ENCODE measurements at places on chromosomes 6 and 20.

GRCh38 chr6:100135977-100136376 is 142.0 kb upstream of the MCHR2 start:
- DNase-seq: no peak

DNA sequence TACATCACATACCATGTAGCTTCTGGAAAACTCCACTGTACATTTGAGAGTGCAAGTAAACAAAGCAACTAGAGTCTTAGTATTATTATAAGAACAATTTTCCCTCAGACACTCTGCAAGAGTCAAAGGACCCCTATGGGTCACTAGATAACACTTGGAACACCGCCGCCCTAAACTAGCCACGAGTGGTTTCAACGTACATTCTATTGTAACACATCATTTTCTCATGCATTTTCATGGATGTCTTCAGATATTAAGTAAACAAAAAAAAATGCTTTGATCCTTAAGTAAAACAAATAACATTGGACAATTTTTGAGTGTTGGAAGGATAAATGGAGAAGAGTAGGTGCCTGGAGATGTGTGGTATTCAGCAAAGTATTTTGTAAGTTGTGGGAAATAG is 3.2 kb upstream of the RNF146 start:
- DNase-seq: no peak

GRCh38 chr6:125054331-125054730 is 92.1 kb downstream of the RNF217 start:
- no peak for DNase-seq

DNA sequence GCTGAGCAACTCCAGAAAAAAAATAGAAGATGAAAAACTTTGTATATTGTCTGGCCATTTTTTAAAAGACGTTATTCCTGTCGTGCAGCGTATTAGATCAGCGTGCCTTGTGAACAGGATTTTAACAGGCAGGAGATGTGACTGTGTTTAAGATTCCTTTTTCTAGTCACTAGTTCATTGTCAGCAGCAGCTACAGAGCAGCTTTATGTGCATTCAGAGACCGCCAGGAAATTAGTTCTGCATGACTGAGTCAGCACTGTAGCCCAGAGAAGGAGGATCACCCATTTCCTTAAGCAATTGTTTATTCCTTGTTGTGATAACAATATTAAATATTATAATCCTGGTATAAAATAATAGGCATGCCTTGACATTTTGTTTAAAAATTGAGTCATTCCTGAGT is 75.4 kb upstream of the ADGRB3 start:
- DNase-seq: no peak

DNA sequence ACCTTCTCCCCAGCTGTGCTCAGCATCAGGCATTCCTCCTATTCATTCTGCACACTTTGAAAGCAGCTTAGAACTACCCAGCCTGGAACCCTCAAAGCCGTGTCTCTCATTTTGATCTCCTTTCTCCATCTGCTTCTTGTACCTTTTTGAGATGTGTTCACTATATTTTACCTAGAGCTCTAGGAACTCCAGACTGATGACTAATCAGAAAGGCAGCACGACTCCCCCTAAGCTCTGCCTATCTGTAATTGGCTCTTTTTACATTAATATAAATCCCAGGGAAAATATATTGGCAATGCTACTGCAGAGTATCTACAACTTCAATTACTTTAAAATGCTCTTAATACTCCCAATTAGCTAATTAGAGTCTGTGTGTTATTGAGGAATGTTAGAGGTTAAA is 671.5 kb downstream of the CBLN4 start:
- no peak for DNase-seq

DNA sequence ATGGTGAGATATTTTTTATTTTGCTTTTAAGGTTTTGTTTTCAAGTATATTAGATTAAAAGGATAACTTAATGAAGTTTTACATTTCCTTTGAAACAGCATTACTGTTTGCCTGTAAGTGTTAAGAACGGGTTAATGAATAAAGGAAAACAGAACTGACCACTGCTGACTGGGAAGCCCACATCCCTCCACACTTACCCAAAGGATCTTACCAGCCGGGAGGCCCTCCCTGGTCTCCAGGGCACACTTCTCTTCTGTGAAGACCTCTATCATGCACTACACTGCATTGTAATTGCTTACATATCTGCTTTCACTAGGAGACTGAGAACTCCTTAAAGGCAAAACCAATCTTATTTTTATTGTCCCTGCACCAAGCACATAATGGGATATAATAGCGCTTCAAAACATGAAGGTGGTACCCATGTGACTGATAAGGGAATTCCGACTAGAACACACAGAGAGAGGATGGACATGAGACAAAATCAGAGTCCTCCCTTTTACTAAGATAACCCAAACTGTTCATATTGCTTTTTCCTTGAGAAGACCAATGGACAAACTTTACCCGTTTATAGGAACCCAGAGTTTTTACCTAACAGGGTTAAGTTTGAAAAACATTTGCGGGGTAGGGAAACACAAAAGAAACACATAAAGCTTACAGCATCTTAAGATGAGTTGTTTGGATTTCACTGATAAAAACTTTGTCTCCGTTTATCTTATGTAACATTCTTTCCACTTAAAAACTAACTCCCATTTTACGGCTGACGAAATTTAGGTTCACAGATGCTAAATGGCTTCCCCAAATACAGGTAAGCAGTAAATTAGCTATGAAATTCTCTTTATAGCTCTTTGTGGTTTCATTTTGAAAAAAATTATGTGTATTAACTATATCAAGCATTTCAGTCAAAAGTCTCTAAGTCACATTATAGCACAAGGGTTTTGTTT is 8.7 kb downstream of the EZR start:
- no peak for DNase-seq

GRCh38 chr20:8778387-8778786 is 290.5 kb upstream of the PLCB4 start:
- DNase-seq: no peak

GRCh38 chr6:36493859-36494258 is 51.1 kb downstream of the KCTD20 start:
- no peak for DNase-seq

DNA sequence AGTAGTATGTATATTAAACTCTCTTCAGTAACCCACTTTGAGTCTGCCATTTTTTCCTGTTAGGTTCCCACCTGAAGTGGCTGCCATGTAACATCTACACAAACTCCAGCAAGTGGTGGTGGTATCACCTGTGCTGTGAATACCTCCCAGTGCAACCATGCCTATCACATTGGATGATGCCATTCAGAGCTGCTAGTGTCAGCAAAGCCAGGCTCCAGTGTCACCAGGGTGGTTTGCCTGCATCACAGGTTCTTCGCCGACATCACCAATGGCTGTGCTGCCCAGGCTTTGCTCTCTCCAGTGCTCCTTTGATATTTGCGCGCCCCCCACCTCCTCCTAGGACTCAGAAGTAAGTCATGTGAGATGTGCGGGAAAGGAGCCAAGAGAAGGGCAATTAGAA is 162.6 kb upstream of the FOXA2 start:
- no peak for DNase-seq

GRCh38 chr6:169215201-169215681 is 38.4 kb downstream of the THBS2 start:
- DNase-seq: no peak

DNA sequence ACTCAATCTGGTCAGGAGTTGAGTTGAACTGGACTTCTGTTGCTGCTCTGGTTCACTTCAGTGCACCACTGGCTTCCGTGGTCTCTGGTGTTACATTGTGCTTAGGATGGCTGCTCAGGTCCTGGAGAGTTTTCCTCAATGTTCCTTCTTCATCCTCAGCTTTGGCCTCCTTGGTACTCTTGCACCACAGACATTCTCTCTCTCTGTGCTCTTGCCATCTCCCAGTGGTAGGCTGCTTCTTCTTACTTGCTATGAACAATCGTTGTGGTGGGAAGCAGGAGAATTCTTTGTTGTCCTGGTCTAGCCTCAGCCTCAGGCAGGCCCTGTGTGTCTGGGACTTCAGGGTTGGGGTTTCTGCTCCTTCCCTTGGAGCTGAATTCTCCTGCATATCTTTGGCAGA is 14.5 kb upstream of the DUSP22 start:
- no peak for DNase-seq

DNA sequence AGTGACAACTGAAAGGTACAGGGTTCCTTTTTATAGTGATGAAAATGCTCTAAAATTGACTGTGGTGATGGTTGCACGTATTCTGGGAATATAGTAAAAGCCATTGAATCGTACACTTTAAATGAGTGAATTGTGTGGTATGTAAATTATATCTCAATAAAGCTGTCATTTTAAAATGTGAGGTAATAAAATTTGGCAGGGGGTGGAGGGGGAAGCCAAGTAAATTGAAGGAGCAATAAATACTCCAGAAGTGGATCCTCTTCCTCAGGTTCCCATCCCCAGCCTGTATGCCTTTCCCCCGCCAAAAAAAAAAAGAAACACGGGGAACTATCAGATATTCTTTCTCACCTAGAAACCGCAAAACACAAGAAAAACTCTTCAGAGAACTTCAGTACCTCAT is 161.4 kb downstream of the MTFR2 start:
- DNase-seq: no peak

DNA sequence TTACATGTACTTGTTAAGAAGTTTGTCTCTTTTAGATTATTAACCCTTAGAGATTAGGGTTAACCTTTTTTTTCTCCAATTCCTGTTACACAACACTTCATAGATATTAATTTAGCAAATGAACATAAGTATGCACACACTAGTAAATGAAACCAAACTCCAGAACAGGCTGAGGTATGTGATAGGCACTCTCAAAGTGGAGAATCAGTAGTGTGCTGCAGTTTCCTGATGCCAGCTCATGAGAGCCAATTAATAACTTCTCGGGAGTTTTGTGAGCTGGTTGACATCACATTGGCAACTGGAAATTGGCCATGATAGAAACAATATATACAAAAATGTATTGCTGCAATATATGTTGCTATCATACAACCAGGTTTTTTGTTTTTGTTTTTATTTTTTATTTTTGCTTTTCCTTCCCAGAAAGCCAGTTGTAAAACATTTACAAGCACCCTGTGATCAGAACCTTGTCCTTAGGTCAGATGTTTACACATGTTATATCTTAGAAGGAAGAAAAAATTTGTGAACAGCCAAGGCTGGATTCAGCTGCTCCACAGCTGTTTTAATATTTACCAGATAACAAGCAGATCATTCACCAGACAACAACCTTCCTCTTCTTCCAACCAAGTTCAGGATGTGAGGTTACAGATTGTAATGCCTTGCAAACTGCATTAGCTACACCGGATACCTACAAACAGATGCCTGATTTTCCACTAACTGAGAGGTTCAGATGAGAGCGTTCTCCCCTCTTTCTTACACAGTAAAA is 42.4 kb upstream of the ECHDC1 start:
- no peak for DNase-seq

DNA sequence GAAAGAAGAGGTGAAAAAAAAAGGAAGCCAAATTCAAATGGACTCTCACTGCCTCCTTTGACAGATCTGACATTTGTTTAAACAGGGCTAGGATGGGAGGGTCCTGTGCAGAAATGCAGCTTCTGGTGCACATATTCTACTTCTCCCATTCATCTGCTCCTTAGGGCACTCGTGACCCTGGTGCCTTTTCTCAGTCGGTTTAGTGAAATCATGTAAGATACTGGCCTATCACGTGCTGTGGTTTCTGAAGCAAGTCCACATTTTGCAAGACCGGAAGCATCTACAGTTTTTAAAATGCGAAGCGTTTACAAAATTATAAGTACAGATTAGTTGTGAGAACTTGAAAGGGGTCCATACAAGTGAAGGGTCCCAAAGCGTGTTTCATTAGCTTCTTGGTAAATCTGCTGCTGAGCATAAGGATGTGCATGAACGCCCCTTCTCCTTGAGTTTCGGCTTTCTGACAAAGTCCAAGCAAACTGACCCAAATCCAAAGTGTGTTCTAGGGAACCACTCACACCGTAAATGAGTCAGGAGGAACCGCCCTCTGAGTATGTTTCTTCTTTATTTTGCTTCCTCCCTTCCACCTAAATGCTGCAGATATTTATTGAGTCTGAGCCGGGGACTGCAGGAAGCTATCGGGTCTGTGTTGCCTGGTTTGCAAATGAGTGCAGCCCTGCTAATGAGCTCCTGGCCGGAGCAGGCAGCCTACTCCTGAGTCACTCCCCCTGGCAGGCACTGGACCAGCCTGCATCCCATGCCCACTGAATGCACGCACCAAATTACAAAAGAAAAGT is 323.8 kb upstream of the JARID2 start:
- DNase-seq: no peak

- DNase-seq: no peak
These were observed at the start of gene SLC26A8 for GRCh38 chr6:36023996-36024795. Gene SLC26A8 (minus strand): TSS chr6:36024641. CDS start chr6:36019707, 4,934 bp downstream.

DNA sequence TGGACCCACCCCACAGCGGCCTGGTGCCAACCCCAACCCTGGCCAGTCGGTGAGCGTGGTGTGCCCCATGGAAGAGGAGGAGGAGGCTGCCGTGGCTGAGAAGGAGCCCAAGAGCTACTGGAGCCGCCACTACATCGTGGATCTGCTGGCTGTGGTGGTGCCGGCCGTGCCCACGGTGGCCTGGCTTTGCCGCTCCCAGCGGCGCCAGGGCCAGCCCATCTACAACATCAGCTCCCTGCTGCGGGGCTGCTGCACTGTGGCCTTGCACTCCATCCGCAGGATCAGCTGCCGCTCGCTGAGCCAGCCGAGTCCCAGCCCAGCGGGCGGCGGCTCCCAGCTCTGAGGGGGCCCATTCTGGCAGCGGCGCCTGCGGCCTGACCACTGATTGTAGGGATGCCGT is 23.2 kb downstream of the SDCBP2 start:
- DNase-seq: no peak

GRCh38 chr6:114735025-114735735 is 392.4 kb upstream of the HS3ST5 start:
- DNase-seq: no peak

DNA sequence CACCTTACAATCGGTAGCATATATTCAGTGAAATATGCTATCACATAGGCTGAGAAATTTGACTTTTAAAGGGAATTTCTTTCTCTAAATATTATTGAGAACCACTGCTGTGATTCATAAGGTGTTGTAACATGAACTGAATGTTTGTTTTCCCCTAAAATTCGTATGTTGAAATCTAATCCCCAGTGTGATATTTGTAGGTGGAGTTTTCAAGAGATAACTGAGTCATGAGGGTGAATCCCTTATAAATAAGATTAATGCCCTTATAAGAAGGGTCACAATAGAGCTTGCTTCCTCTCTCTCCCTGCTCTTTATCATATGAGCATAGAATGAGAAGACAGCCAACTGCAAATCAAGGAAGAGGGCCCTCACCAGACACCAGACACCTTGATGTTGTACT is 64.8 kb downstream of the LMBRD1 start:
- no peak for DNase-seq

GRCh38 chr6:169406804-169407203 is 153.2 kb upstream of the THBS2 start:
- no peak for DNase-seq

- DNase-seq: no peak
These were observed 23.5 kb downstream of the PLEKHG1 start for GRCh38 chr6:150622941-150623874.

DNA sequence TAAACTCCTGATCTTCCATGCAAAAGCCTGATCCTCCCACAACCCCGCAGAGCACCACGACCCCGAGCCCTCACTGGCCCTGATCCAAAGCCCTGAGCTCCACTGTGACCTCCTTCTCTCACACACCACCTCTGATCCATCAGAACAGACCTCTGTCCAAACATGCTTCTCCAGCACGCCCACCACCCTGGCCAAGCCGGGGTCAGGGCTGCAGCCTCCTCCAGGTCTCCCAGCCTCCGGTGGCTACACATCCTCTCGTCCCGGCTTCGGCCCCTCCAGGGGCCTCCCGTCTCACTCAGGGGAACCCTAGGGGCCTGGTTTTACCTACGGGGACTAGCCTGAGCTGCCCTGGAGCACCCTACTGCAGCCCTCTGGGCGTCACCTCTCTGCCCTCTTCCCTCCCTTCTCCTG is 49.1 kb downstream of the FOXF2 start:
- no peak for DNase-seq

GRCh38 chr20:1856424-1856823 is 38.8 kb upstream of the SIRPA start:
- DNase-seq: no peak

GRCh38 chr6:20686142-20686541 is 151.9 kb downstream of the CDKAL1 start:
- DNase-seq: no peak
